ENCODE measurements at places on chromosomes 2 and 18.

- DNase-seq, result no peak
Observed at GRCh38 chr2:191773136-191773535, 73.8 kb downstream of the CAVIN2 start.

DNA sequence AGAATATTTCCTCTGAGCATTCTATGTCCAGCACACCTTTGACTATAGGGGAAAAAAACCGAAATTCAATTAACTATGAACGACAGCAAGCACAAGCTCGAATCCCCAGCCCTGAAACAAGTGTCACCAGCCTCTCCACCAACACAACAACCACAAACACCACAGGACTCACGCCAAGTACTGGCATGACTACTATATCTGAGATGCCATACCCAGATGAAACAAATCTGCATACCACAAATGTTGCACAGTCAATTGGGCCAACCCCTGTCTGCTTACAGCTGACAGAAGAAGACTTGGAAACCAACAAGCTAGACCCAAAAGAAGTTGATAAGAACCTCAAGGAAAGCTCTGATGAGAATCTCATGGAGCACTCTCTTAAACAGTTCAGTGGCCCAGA, 79.4 kb upstream of the FAM117B start:
- no peak for DNase-seq

GRCh38 chr2:75390169-75390568, 170.6 kb downstream of the EVA1A start:
- DNase-seq, result no peak

GRCh38 chr2:56364902-56365301, 181.1 kb downstream of the CCDC85A start:
- DNase-seq, result no peak

DNA sequence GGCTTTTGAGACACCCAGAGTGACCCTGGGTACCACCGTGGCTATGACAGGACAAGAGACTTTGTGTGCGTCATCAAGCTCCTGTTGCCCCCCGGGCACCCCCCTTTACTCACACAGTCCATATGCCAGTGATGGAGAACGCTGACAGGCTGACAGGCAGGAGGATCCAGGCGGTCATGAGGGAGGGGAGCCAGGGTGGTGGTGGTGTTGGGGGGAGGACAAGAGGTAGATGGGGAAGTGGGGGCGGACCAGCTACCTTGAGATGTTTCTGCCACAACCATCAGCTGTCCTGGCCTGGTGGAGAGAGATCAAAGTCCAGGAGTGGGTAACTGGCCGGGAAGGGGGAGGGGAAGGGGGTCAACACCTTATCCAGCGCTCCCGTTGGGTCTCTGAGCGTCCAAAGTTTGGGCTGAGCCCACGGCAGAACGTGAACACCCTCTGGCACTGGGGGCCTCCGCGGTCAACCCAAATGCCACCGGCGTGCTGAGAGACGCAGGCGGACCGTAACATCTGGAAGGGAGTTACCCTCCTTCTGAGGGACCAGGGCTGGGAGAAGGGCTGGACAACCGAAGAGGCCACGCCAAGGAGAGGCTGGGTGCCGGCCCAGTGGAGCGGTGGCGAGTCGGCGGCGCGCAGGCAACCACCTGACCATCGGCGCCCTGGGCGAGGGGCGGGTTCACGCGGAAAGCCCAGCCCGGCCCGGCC, 575 bp downstream of the TMEM150A start:
- DNase-seq, result no peak

All from stimulated activated naive CD4-positive, alpha-beta T cell (primary cell).